ENCODE measurements at places on chromosomes 7 and 10.

- no peak for DNase-seq
Measured at GRCh38 chr10:35743851-35744250, 101.8 kb upstream of the FZD8 start.

DNA sequence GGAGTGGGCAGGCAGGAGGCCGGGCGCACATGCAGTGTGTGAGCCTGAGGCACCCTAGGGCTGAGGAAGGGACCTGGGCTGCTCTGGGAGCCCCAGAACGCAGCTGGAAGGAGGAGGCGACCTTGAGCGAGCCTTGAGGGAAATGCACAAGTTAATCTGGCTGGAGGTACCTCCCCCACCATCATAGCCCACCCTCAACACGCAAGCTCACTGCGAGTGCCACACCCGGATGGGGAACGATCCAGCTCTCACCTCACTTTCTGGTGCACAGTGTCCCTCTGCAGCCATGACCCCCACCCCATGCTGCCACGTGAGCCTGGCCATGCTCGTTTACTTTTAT lies 162.4 kb upstream of the PPP2R2D start:
- DNase-seq, result no peak

GRCh38 chr7:17159500-17160037 lies 138.9 kb upstream of the AHR start:
- no peak for DNase-seq

GRCh38 chr10:7383442-7383841 lies 27.4 kb downstream of the SFMBT2 start:
- no peak for DNase-seq

DNA sequence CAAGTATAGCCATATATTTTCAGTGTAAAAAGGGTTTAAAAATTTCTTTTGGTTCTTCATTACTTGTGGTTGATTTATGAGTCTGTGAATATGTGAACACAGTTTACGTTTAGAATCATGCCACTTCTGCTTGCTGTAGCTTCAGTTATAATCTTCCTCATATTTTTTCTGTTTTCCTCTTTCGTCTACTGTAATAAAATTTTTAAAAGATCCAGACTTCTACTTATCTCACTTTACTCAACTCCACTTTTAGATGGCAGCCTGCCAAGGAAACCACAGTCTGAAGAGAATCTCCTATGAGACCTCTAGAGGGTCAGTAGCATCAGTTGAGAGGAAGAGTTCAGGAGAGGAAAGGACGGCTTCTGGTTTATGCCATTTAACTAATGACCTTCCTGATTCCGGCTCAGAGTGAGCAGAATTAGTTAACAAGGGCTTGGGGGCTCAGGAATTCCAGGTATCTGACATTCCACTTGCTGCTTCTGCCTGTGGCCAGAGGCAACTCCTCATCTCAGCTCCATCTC lies 21.4 kb downstream of the CREB5 start:
- DNase-seq, result no peak

DNA sequence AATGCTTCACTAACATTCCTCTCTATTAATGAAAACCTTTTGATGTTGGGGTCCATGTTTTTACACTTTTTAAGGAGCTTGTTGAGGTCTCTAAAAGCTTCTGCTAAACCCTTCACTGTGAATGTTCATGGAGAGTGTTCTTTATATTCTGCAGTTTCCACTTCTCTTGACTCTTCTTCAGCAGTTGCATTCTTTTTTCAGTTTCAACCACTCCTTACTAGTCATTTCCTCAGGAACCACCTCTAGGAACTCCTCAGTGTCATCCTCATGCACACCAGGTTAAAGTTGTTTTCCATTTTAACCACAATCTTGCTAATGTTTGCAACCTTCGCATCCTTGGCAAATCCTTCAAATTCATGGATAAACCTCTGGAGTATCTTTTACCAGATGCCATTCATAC lies 821.6 kb downstream of the ANKRD7 start:
- no peak for DNase-seq

- no peak for DNase-seq
Measured at GRCh38 chr10:51654918-51655317, 44.5 kb downstream of the CSTF2T start.
